ENCODE measurements at places on chromosomes 3 and 15.

DNA sequence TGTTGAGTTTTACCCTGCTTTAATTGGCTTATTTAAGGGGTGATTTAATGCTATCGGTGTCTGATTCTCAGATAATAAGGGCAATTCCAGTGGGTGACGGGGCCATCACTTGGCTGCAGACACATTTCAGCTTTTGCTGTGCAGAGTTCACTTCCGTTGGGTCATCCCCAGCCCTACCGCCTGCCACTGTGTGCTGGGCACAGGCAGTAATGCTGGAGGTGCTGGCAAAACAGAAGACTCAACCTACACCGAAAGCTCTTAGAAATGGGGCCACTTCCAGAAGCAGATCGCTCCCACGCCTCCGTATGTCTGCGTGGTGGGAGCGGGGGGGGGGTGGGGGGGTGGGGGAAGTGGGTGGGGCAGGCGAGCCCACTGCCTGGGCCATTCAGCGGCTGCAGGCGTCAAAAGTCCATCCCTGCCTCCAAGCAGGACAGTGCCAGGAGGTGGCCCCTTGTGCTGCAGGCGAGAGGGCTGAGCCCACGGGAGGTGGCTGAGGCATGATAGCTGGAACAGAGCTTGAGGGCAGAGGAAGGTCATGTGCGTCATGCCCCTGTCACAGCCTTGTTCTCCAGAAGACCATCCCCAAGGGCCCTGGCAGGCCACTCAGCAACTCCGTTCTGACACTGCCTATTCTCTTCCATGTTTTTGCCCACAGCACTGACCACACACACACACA lies 128.3 kb downstream of the ATP10A start:
- no peak for DNase-seq

- DNase-seq, result no peak
Observed at GRCh38 chr15:41801850-41802455, 25.9 kb upstream of the JMJD7 start.

DNA sequence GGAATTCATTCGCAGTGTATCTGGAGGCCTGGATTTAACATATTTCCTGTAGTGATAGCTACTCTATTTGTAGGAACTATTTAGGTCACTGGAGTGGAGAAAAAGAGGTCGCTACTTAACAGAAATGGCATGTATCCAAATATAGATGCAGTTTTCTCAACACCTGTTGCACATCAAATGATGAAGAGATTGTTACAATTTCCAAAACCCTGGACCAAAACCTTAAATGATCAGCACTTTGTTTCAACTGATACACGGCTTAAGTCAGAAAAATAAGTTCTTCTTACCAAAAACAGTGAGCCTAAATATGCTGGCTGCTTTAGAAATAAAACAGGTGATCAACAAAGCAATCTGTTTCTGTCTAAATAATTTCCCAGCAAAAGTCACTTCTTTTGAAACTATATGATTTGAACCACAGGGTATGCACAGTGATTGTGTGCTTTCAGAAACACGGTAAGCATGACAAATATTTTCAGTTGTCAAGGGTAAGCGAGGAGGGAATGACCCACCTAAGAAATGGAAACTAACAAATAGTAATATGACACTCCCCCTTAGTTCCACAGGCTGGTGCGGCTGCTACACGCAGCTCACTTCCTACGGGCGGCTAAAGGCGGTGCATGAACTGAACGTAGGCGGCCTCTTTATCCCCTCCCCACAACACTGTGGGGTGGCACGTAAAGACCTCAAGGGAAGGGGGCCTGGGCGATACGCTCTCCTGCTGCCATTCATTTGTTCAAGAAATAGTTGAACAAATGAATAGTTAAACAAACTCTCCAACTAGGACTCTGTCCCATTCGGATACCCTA lies 1.1 kb downstream of the EHD4 start:
- peak; percentile 83 for DNase-seq

GRCh38 chr15:85073556-85074194 lies 92.0 kb downstream of the PDE8A start:
- DNase-seq, result no peak

DNA sequence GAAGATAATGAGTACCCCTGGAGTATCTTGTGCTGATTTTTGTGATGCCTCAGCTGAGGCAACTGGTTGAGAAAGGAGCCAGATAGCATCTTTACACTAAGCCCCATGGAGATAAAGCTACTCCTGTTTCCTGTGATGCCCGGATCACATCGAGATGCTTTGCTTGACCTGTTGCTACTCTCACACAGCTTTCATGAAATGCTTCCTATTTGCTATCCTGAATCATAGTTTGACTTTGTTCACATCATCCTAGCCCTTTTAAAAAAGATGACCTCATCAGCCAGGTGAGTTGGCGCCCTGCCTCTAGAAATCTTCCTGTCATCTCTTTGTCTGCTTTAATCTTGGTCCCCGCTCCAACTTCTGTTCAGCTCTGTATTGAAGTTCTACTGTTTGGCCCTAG lies 409.6 kb upstream of the TBL1XR1 start:
- DNase-seq, result peak; percentile 67

- no peak for DNase-seq
Observed at GRCh38 chr15:69080295-69081248, 66.1 kb downstream of the NOX5 start.

- DNase-seq, result peak; percentile 11
Observed at GRCh38 chr3:13229273-13229949, 156.2 kb upstream of the IQSEC1 start.

DNA sequence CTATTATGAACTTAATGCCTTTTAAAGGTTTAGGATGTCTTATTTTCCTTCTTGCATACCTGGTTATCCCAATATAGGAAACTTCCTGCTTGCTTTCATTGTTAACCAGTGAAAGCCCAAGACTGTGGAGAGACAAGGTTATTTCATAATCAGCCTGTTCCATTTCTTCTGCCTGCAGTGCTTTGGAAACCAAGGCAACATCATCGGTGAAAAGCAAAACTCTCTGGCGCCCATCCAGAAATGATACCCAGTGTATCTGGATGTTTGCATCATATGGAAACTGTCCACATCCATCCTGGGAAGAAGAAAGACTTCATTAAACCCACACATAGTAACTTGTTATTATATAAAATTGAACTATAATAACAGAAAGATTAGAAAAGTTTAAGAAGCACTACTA lies 170.1 kb downstream of the VPS13C start:
- DNase-seq, result no peak

DNA sequence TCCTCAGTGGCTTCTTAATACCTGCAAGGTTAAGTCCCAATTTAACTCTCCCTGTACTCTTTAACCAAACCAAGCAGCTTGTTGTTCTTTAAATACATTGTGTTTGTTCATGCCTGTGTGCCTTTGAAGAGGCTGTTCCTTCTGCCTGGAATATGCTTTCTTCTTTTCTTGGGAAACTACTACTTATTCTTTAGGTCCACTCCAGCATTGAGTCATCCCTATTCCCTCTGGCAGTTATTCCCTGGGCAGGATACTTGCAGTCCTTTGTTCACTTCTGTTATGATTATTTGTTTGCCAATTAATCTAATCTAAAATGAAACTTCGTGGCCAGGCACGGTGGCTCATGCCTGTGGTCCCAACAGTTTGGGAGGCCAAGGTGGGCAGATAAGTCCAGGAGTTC lies 139.3 kb downstream of the ZNF609 start:
- DNase-seq, result no peak

- no peak for DNase-seq
Observed at GRCh38 chr3:106004137-106004681, 135.4 kb upstream of the CBLB start.

GRCh38 chr3:179971280-179971679 lies 65.5 kb downstream of the PEX5L start:
- DNase-seq, result peak; percentile 64

DNA sequence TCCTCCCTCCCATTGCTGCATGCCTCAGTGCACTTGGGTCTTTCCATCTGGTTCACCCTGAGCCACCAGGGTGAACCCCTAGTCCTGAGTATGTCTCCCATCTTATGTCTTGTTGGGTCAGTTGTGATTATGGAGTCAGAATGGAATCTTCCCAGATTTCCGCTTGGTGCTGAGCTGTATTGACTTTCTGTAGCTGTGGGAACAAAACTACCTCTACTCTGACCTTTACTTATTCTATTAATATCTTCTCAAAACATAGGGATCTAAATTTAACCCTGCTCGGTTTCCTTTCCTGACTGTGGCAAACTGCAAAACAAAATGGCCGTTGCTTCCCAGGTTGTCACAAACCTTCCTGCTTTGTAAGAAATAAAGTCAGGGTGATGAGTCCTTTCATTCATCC lies 295.8 kb upstream of the LYSMD4 start:
- no peak for DNase-seq

DNA sequence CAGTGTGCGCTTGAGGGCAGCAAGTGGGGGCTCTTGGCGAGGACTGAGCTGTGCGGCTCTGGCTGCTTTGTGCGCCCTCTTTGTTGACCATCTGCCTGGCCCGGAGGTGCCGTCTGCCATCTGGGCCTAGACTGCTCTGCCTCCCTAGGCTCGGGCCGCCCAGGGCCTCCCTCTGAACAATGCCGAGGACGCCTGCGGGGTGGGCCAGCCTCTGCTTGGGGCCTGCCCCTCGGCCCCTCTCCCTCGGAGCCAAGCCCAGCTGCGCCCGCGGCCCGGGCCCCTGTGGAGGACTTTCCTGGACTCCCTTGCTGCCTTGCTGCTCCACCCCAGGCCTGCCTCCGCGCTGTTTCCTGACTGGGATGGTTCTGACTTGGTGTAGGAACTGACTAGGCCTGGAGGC lies 31.9 kb upstream of the SPSB4 start:
- DNase-seq, result no peak

DNA sequence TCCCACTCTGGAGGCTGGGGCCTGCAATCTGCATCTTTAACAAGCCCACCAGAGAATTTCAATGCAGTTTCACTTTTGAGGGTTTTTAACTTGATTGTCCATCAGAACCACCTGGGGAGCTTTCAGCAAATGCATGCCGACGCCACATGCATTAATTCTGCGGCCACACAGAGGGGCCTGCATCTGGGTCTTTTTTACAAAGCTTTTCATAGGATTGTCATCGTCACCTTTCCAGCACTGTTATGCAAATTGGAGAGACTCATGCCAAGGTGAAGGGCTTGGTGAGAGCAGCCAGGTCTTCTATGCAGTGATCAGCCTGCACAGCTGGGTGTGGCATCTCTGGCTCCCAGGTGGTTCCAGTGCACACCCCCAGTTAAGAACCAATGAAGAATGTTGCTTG lies 143.0 kb upstream of the CTDSPL start:
- DNase-seq, result no peak

GRCh38 chr15:44243141-44243540 lies 45.4 kb upstream of the GOLM2 start:
- no peak for DNase-seq

DNA sequence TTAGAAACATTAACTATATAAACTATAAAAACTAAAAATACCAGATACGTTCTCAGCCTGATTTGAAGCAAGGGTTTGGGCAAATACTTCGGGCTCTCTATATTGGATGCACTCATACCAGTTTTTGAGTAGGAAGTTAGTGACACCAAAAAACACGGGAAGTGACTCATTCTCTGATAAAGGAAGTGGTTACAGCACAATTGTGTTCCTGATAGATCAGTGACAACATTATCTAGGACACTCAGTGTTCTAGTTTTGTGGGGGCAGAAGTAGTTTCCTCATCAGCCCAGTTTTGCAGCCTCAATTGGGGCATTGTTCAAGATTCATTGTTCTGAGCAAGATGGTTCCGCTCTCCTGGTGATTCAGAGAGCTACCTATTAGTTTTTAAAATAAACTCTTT lies 469.6 kb upstream of the DPPA4 start:
- no peak for DNase-seq

DNA sequence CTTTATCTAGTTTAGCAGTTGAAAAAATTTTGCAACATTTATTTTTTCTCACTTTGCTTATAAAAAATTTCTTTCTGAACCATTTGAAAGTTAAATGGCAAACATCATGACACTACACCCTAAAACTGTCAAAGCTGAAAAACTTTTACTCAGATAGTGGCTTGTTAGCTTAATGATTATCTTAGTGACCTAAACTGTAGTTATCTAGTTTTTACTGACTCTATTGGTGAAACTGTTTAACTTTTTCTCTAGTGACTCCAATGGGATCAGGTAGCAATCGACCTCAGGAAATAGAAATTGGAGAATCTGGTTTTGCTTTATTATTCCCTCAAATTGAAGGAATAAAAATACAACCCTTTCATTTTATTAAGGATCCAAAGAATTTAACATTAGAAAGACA lies 13.3 kb downstream of the FBXO22 start:
- DNase-seq, result no peak

GRCh38 chr3:121998030-121998580 lies 23.9 kb downstream of the ILDR1 start:
- DNase-seq, result no peak

GRCh38 chr3:187739561-187740332 lies 5.5 kb downstream of the BCL6 start:
- peak; percentile 35 for DNase-seq

- no peak for DNase-seq
Observed at GRCh38 chr15:91456251-91456718, 356.2 kb downstream of the SV2B start.

DNA sequence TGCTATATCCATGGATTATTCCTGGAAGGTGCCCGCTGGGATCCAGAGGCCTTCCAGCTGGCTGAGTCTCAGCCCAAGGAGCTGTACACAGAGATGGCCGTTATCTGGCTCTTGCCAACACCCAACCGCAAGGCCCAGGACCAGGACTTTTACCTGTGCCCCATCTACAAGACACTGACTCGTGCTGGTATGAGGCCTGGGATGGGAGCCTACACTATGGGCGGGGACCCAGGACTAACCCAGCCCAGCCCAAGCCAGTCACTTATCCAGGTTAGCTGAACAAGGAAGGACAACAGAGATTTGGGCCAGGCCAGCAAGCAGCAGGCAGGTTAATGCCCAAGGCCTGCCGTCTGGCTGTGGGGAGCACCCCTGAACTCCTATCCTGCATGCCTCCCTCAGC lies 45.3 kb downstream of the SEMA3G start:
- DNase-seq, result no peak

GRCh38 chr15:33278816-33279612 lies 31.8 kb upstream of the RYR3 start:
- DNase-seq, result no peak

DNA sequence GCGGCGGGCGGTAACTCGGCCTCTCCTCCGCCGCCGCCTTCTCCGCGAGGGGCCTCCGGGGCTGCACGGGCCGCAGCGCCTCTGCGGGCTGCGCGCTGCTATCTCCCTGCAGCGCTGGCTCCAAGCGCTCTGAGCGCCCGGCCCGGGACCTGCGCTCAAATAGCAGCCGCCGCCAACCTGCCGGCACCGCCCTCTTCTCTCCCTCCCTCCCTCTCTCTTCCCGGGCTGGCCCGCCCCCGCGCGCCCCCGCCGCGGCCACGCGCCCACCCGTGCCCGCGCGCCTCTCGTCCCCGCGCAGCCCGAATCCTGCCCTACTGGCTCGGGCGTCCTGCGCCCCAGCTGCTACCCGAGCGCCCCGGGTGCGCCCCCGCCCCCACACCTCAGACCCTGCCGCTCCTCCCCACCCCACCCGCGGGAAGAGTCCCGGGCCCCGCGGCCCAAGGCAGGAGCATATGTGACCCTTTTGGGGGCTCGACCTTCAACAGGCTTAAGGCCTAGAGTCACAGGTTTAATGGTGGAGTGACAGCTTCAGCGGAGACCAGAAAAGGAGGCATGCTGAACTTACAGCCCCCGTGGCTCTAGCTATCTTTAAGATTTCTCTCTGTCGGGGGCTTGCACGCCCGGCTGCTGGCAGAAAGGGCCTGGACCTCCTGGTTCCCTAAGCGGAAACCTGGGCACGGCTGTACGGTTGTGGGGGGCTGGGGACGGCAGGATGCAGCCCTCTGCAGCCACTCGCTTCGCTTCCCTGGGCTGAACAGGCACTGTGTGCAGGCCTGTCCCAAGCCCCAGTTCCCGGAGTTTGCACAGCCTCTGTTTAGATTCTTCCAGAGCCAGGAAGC lies at the start of gene CACNA2D2:
Gene CACNA2D2 (minus strand): TSS at position 131 of the 839 bp plus-strand sequence. CDS start 211 bp downstream, outside the sequence.
- peak; percentile 10 for DNase-seq

- DNase-seq, result no peak
Observed at GRCh38 chr3:169554611-169555010, 108.9 kb downstream of the MECOM start.

GRCh38 chr3:160108362-160108761 lies 116.9 kb upstream of the C3orf80 start:
- DNase-seq, result no peak
